GM18507 (cell line): ENCODE measurements at places on chromosomes 5 and 9.

GRCh38 chr5:124337996-124338395 is 408.4 kb downstream of the ZNF608 start:
- no peak for DNase-seq

GRCh38 chr5:178286226-178287090 is 53.9 kb upstream of the PHYKPL start:
- no peak for DNase-seq

DNA sequence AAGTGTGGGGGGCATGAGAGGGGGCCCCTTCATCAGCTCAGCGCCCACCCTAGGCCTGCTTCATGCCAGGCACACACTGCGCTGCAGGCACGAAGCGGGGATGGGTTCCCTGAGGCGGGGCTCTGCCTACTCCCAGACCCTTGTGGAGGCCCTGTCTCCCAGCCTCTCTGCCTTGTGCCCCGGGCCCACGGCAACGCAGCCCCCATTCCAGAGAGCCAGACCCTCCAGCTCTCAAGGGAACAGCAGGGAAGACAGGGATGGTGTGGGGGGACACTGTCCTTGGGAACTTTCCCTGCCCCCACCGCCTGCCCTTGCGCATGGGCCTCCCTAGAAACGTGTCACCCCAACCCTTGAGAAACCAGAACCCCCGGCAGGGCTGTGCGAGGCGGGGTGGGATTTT is 10.0 kb upstream of the SLC12A7 start:
- no peak for DNase-seq

GRCh38 chr9:406886-407654 is 192.4 kb downstream of the DOCK8 start:
- no peak for DNase-seq

GRCh38 chr9:24602693-24603352 is 57.1 kb upstream of the IZUMO3 start:
- DNase-seq: no peak

DNA sequence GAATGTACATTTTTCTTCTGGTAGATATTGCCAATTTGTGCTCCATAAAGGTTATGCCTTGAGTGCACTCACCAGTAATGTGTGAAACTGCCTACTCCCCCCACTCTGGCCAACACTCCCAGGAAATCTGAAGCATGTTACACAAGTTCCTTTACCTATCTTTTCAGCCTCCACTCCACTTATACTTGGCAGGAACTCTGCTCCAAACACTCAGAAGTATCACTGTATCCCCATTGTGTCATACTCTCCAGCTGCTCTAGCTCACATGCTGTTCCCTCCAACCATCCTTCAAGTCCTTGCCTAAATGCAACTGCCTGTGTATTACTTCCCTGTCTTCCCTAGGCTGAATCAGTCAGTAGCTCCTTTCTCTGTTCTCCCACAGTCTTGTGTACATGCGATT is 28.3 kb downstream of the POU4F3 start:
- DNase-seq: no peak

DNA sequence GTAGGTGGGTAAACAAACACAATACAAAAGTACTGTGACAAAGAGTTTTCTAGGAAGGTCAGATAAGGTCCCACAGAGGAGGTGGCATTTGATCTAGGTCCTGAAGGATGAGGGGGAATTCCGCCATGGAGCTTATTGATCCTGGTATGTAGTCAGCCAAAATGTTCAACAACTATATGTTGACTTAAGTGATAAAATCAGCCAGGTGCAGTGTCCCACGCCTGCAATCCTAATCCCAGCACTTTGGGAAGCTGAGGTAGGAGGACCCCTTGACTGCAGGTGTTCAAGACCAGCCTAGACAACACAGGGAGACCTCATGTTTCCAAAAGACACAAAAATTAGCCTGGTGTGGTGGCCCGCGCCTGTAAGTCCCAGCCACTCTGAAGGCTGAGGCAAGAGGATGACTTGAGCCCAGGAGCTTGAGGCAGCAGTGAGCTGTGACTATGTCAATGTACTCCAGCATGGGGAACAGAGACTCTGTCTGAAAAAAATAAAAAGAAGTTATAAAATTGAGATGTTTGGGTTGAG is 46.4 kb upstream of the PLIN2 start:
- no peak for DNase-seq

DNA sequence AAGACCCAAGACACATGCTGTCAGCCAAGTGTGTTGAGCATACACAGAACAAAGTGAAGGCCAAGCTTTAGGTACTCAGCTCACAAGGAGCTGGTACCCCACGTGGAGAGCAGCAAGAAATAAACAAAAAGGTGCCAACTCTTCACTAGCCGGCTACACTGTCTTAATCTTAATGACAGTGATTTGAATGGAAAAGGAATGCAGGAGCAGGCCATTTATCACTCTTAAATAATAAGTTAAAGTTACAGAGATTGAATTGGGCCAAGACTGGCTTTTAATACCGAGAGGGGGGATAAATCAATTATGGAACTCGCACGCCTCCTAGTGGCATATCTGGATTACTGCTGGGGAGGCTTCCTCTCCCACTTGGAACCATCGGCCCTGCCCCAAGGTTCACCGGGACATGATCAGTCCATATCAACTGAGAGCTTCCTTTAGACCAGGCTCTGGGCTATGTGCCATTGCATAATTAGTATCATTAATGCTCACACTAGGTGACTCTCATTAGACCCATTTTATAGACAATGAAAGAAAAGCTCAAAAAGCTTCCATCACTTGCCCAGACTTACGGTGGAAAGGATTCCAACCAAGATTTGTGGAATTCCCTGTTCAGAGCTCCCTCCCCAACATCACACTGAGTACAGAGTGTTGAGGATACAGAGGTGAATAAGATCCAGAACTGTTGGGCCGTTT is 94.0 kb downstream of the ACTL7B start:
- peak; percentile 29 for DNase-seq

DNA sequence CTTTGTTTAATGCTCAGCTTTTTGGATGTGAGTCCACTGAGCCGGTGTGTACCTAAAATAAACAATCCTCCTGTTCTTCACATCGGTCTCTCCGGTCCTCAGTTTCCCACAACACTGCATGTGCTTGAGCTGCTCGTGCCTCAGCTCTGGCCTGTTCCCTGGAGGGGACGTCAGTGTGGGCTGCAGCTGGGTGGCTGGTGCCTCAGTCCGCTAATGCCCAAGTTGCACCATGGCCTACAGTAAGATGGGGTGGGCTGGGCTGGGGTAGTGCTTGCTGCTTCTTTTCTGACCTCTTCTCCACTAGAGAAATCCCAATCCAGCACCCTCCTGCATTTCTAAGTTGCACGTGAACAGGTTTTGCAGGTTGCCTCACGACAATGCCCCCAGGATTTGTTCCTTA is 595 bp upstream of the BTNL9 start:
- DNase-seq: no peak

- no peak for DNase-seq
These were observed 178.5 kb upstream of the PHYKPL start for GRCh38 chr5:178411083-178411482.

- no peak for DNase-seq
These were observed 23.2 kb upstream of the LRRC14B start for GRCh38 chr5:167982-168660.

DNA sequence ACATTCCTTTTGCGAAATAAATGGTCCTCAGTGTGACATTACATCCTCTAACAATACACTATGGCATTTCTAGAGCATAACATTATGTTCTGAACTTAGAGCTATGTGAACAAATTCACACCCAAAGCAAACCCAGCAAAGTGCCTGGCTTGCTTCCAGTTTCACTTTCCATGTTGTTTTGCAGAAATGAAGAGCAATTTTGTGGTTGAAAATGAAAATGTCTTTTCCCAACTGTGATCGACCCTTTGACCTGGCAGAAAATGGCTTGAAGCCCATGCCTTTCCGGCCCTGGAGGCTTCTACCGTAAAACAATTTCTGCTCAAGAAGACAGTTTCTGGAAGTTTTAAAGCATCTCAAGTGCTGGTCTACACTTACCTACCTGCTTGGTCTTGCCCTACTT is 344.7 kb upstream of the RGMB start:
- DNase-seq: no peak

GRCh38 chr5:175517824-175518450 is 39.6 kb downstream of the SFXN1 start:
- no peak for DNase-seq

DNA sequence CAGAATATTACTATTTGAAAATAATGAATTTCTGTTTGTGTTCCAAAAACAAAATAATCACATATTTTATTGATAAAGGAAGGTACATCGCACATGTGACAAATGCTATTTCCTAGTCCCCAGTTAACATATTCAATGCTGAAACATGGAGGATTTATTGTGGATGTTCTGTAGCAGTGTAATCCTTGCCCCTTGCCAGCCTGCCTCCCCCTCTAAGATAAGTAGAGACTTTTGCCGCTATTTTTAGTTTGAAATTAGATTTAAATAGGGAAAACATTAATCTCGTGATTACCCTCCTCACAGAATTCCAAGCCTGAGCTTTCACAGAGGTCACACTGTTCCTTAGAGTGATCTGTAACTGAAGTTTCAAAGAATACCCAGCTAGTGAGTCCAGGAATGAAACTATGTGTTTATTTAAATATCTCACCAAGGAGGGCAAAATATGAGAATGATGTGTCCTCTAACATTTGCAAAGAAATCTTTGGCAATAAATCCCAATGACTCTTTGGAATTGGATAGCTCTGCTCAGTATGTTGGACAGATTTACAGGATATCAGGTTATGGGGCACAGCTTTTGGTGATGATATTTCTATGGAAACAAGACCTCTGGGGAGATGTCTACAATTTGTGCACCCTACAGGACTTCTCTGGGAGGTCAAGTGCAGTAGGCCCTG is 17.3 kb downstream of the CTXN3 start:
- no peak for DNase-seq

GRCh38 chr5:54445691-54446378 is 9.7 kb upstream of the HSPB3 start:
- DNase-seq: no peak

GRCh38 chr5:172973127-172973916 is 10.2 kb upstream of the ATP6V0E1 start:
- no peak for DNase-seq

- no peak for DNase-seq
These were observed 7.3 kb upstream of the GRHPR start for GRCh38 chr9:37415011-37415719.
